ENCODE measurements at places on chromosomes 1 and 21.

DNA sequence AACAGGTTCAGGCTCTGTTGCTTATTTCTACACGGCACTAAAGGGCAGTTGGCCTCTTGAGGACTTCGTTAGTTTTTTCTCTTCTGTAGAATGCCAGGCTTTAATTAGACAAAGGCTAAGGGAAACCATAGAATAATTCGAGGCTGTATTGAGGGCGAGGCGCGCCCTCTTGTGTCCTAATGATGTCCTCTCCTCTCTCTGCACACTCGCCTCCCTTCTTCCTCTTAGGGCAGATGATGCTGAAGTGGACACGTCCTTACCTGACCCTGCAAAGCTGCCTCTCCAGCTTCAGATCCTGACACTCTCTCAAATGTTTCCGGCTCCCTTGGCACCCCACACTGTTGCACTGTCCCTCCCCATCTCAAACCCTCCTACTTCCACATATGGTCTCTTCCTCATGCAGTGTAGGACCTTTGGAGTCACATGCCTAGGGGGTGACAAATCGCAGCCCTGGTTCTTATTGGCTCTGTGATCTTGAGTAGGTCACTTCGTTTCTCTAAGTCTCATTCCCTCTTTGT, 1.9 kb upstream of the ZSCAN20 start:
- peak; percentile 17 for DNase-seq

DNA sequence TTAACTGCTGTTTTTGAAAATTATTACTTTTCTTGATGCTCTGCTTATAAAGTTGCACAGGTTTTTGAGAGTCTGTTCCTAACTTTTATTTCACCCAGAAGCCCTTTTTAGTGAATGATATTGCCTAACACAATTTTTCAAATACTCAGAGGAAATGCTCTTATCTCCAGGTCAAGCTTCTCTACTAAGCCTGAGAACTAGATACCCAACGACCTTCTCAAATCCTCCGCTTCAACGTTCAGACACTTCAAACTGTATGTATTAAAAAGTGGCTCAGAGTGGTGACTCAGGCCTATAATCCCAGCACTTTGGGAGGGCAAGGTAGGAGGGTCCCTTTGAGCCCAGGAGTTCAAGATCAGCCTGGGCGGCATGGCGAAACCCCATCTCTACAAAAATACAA, 88.5 kb downstream of the ASH1L start:
- DNase-seq = no peak

GRCh38 chr1:153608742-153609584, 4.0 kb downstream of the S100A16 start:
- DNase-seq = no peak

GRCh38 chr1:10152709-10153284, 57.6 kb upstream of the KIF1B start:
- no peak for DNase-seq

GRCh38 chr1:110155878-110156522, 5.7 kb downstream of the SLC6A17 start:
- DNase-seq = no peak
